RKO (cell line): ENCODE measurements at places on chromosomes 1 and 21.

- no peak for DNase-seq
Observed at GRCh38 chr1:119333163-119333896, 35.3 kb upstream of the HAO2 start.

DNA sequence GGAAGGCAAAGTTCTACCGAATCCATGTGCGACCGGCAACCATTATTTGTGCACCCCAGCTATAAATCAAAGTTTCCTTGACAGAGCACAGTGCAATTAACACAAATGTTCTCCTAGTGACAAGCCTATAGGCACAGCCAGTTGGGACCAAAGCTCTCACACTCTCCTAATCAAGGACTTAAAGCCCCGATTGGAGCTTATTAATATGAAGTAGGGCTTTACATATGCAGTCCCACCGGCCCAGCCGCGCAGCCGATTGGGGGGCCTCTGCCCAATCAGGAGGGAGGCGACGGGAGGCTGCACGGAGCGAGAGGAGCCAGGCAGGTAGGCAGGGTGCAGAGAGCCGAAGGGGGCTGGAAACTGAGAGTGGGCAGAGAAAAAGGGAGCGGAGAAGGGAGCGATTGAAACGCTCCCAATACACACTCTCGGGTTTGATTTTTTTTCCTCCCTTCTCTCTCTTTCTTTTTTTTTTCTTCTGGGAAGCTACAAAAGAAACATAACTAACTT is at the start of gene ESRRG:
ESRRG (minus strand) TSS at position 156 of the 507 bp plus-strand sequence; CDS start at position 26, 130 bp downstream.
- no peak for DNase-seq

GRCh38 chr21:28699186-28699585 is 293.5 kb downstream of the LTN1 start:
- DNase-seq, result no peak

DNA sequence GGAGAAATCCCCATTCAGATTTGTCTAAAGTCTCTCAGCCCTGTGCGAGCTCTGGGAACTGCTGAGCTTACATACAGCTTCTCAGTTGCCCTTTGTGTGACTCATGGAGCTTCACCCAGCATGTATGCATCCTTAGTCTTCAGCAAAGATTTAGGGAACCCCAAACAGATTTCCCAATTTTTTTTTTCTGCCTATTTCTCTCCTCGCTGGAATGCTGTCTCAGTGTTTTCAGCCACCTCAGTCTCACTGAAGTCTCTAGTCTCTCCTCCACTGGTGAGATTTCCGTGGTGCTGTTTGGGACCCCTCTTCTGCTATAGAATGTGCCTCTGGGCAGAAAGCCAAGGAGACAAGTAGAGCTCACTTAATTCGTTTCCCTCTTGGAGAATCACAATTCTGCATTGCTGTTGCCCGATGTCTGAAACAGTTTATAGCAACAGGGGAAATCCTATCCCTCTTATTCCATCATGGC is 28.1 kb upstream of the TXLNA start:
- DNase-seq, result peak; percentile 44

GRCh38 chr21:37008724-37009123 is 2.2 kb downstream of the RIPPLY3 start:
- no peak for DNase-seq

GRCh38 chr1:119712342-119713038 is 756 bp downstream of the PHGDH start:
- peak; percentile 93 for DNase-seq

- no peak for DNase-seq
Observed at GRCh38 chr1:156582388-156583017, 3.0 kb downstream of the TTC24 start.

- DNase-seq, result no peak
Observed at GRCh38 chr1:78038491-78038939, 7.3 kb upstream of the GIPC2 start.

DNA sequence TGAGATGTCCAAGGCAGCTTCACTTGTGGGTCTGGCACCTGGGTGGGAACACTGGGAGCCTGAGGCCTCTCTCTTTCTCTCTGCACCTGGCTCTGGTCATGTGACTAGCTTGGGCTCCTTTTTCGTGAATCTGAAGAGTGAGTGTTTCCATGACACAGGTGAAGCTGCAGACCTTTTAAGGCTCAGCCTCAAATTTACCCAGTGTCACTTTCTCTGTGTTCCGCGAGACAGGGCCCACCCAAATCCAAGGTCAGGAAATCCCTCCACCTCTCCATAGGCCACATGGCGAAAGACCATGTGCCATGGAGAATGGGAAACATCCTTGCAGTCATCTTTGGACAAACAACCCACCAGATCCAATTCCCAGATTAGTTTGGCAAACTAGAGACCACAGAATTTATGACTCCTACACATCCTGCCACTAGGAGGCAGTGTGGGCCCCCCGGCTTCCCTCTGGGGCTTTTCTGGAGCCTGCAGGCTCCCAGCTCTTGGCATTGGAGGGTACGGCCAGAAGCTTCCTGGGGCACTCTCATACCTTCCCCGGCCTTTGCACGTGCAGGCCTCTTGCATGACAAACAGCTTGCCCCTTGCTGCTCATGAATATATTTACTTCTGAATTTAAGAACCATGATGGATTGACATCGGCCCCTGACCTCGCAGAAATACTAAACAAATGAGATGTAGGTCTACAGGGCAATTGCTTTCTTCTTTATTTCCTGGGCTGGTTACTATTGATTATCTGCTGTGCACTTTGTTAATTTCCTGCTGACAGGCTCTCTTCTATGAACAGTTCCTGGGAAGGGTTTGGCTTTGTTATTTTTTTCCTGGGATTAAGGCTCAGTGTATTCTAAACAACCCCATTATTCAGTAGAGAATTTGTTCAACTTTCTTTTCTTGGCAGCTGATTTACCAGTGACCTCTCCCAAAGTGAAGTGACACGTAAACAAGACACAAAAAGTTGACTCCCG is 180.7 kb downstream of the KAZN start:
- peak; percentile 4 for DNase-seq

- DNase-seq, result no peak
Observed at GRCh38 chr1:181356505-181357340, 126.6 kb upstream of the CACNA1E start.

- no peak for DNase-seq
Observed at GRCh38 chr21:16307256-16307655, 577.5 kb downstream of the USP25 start.
